HFFc6 (cell line): ENCODE measurements at places on chromosomes 12 and 14. TPM values are rescaled to one million over a fixed set of nuclear protein-coding genes. Genes with fewer than 3 reads are reported as not detected.

The WNT1 gene
- total RNA-seq: not detected in 3 replicates

The OR4E2 gene
- total RNA-seq: not detected in 3 replicates

The KRT83 gene
- not detected in 3 replicates for total RNA-seq

The AKAP5 gene
- 1.0 to 1.2 TPM (median 1.0 TPM) in 3 replicates for total RNA-seq

The AKAP3 gene
- total RNA-seq: 0.51 to 0.77 TPM (median 0.74 TPM) in 3 replicates

The TAS2R46 gene
- not detected in 3 replicates for total RNA-seq

The CD69 gene
- total RNA-seq: not detected in 3 replicates

DNA sequence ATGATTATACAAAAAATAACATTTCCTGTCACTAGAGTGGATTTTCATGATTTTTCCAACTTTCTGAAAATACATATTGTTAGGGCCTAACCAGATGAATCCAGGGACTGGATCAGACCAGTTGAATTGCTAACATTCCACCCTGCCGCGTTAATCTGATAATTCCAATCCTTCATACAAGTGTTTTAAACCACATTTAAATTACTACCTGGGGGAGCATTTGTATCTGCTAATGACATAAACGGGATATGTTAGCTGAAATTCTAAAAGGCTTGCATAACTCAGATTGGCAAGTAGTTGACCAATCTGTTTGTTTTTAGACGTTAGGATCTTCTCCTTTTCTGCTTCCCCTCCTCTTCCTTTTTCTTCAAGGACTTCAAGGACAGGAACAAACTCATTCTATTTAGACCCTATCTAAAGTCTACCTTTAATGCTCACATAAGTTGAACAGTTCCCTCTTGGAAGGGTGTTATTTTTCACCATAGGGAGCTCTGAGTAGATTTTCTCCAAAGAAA lies 239.0 kb downstream of the ADAMTS20 start:
- peaks cover 56% of the 10 kb centered on the region for H3K4me1 ChIP-seq
- no peak overlapping the region for H3K4me3 ChIP-seq
- no peaks in the 10 kb centered on the region for H3K27me3 ChIP-seq
- H3K36me3 ChIP-seq: peaks cover 7% of the 10 kb centered on the region; the same call in 1 of the 2 replicates
- no peak overlapping the region for H3K27ac ChIP-seq

- no peaks in the 10 kb centered on the region for H3K4me1 ChIP-seq
- no peaks in the 10 kb centered on the region for H3K36me3 ChIP-seq
- H3K27me3 ChIP-seq: no peaks in the 10 kb centered on the region
- H3K4me3 ChIP-seq: no peak overlapping the region
- H3K27ac ChIP-seq: no peak overlapping the region
- no peak for DNase-seq
These were observed 523.0 kb upstream of the FOXG1 start for GRCh38 chr14:28243600-28243999.

- no peak for DNase-seq
- H3K4me3 ChIP-seq: no peak overlapping the region
- H3K27ac ChIP-seq: no peak overlapping the region
- H3K27me3 ChIP-seq: no peaks in the 10 kb centered on the region; the same call in 1 of the 2 replicates
- H3K36me3 ChIP-seq: no peaks in the 10 kb centered on the region
These were observed 77.5 kb upstream of the RMST start for GRCh38 chr12:97385121-97385520.

DNA sequence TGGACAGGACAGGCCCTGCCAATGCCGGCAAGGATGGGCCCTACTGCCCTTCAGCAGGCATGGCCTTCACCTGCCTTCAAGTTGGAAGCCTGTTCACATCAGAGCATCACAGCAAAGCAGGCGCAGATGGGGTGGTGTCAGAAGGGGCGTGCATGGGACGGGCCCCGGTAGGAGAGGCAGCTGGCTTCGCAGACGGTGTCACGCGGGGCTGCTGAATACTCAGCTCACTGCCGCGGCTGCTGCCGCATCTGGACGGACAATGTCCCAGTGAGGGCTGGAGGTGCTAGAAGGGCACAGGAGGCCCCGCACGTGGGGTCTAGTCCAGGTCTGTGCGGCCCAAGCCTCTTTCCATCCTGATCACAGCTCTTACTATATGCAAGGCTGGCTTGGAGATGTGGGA lies 42.1 kb downstream of the LRCOL1 start:
- H3K36me3 ChIP-seq: no peaks in the 10 kb centered on the region; the same call in 1 of the 2 replicates
- DNase-seq: no peak
- H3K4me1 ChIP-seq: no peaks in the 10 kb centered on the region
- no peak overlapping the region for H3K27ac ChIP-seq

DNA sequence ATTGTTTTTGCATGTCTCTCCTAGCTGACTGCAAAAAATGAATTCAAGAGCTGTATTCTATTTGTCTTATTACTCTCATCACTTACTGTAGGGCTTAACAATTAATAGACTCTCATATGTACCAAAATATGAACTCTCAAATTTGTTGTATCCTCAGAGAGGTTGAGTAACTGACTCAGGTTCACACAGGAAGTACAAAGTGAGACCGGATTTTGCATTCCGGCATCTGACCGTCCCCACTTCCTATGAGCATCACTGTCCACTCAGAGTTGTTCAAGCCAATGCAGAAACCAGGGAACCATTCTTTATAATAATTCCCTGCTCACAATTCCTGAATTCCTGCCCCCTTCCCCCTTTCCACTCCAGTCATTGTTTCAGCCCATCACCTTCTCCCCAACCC lies 113.3 kb upstream of the AMIGO2 start:
- H3K4me3 ChIP-seq: no peak overlapping the region
- DNase-seq: no peak
- peaks cover 62% of the 10 kb centered on the region for H3K4me1 ChIP-seq
- H3K36me3 ChIP-seq: no peaks in the 10 kb centered on the region; the same call in 1 of the 2 replicates
